ENCODE measurements at places on chromosomes 7 and 10. TPM values are rescaled to one million over a fixed set of nuclear protein-coding genes. Genes with fewer than 3 reads are reported as not detected.

DNA sequence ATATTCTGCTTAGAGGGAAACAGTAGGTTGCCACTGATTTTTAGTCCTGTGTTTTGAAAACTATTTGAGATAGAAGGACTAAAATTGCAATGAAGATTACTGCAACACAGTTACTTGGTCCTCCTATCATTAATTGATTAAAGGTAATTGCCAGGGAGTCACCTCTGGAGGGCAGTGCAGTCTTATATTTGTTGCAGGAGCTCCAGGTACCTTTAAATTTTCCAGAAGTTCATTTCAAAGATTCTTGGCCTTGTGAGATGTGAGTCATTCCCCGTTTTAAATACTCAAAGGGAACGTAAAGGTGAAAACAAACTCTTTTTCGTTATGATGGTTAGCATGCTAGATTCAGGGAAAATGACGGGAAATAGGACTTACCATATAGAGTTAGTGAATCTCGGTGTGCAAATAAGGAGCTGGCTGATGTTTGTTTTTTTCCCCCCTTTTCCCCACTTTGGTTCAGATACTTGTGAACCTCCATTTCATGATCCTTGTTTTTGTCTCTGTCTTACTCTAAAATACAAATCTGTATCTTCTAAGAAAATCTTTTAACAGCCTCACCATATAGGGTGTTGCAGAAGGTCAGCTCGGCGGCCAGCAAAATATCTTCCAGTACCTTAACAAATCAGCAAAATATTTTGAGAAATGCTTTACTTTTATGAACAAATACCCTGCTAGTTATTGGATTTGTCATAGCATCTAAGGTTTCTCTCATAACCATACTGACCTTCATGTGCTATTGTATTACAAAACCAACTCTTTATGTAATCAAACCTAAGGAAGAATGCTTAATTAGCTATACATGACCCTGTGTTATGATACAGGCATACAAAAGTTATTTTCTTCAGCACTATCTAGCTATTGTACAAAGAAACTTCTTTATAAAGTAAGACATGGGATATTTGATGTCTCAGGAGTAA lies 143.0 kb upstream of the HDAC9 start:
- H3K27me3 ChIP-seq, result peaks cover 4% of the 10 kb centered on the region
- H3K4me1 ChIP-seq, result peaks cover 9% of the 10 kb centered on the region
- no peak overlapping the region for H3K27ac ChIP-seq
- H3K4me3 ChIP-seq, result no peak overlapping the region

- DNase-seq, result no peak
- H3K27me3 ChIP-seq, result peaks cover 40% of the 10 kb centered on the region
- no peaks in the 10 kb centered on the region for H3K4me1 ChIP-seq
These were observed 81.9 kb upstream of the AUTS2 start for GRCh38 chr7:69516238-69516820.

- H3K27ac ChIP-seq, result no peak overlapping the region
- H3K4me3 ChIP-seq, result no peak overlapping the region
- H3K27me3 ChIP-seq, result no peaks in the 10 kb centered on the region
- no peaks in the 10 kb centered on the region for H3K4me1 ChIP-seq
- H3K36me3 ChIP-seq, result no peaks in the 10 kb centered on the region
- DNase-seq, result no peak
These were observed 446.9 kb downstream of the PTPRN2 start for GRCh38 chr7:158140538-158141220.

- no peaks in the 10 kb centered on the region for H3K4me1 ChIP-seq
- DNase-seq, result no peak
- H3K27ac ChIP-seq, result no peak overlapping the region
These were observed 454.5 kb upstream of the FZD8 start for GRCh38 chr10:36096576-36096975.

DNA sequence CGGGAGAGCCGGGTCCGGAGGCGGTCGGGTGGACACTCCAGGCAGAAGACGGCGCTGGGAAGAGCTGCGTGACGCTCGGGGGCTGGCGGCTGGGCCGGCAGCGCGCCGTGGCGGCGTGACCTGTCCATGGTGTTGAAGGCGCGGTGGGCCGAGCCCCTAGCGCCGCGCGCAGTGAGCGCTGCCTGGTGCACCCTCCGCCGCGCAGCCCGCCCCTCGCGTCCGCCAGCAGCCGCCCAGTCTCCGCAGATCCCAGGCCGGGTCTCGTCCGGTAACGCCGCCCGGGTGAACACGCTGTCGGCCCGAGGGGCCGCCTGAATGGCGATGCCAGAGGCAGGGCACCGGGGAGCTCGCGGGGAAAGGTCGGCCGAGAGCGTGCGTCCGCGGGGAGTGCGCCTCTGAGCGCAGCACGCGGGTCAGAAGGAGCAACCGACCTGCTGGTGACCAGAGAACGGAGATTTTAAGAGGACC lies 657 bp upstream of the TMEM178B start:
- peaks cover 32% of the 10 kb centered on the region for H3K4me1 ChIP-seq
- H3K4me3 ChIP-seq, result peak overlapping the region; percentile 77
- peaks cover 40% of the 10 kb centered on the region for H3K27me3 ChIP-seq
- H3K36me3 ChIP-seq, result no peaks in the 10 kb centered on the region
- peak; percentile 86 for DNase-seq

- no peaks in the 10 kb centered on the region for H3K27me3 ChIP-seq
- H3K4me3 ChIP-seq, result peak overlapping the region; percentile 98
- peak; percentile 87 for DNase-seq
- H3K4me1 ChIP-seq, result peaks cover 46% of the 10 kb centered on the region
These were observed 562 bp downstream of the GRK5 start for GRCh38 chr10:119207713-119208552.

GRCh38 chr10:7152982-7153381 lies 257.9 kb downstream of the SFMBT2 start:
- peaks cover 3% of the 10 kb centered on the region for H3K27me3 ChIP-seq
- H3K4me1 ChIP-seq, result no peaks in the 10 kb centered on the region
- no peaks in the 10 kb centered on the region for H3K36me3 ChIP-seq
- DNase-seq, result no peak
- no peak overlapping the region for H3K4me3 ChIP-seq

- no peak for DNase-seq
- peaks cover 7% of the 10 kb centered on the region for H3K27me3 ChIP-seq
- no peak overlapping the region for H3K27ac ChIP-seq
- no peaks in the 10 kb centered on the region for H3K36me3 ChIP-seq
- H3K4me1 ChIP-seq, result peaks cover 12% of the 10 kb centered on the region
- no peak overlapping the region for H3K4me3 ChIP-seq
These were observed 11.7 kb upstream of the EDRF1 start for GRCh38 chr10:125707541-125708468.

GRCh38 chr10:123007558-123008354 lies 839 bp downstream of the IKZF5 start:
- no peak for DNase-seq
- no peaks in the 10 kb centered on the region for H3K27me3 ChIP-seq
- H3K4me1 ChIP-seq, result peaks cover 26% of the 10 kb centered on the region
- H3K36me3 ChIP-seq, result no peaks in the 10 kb centered on the region

DNA sequence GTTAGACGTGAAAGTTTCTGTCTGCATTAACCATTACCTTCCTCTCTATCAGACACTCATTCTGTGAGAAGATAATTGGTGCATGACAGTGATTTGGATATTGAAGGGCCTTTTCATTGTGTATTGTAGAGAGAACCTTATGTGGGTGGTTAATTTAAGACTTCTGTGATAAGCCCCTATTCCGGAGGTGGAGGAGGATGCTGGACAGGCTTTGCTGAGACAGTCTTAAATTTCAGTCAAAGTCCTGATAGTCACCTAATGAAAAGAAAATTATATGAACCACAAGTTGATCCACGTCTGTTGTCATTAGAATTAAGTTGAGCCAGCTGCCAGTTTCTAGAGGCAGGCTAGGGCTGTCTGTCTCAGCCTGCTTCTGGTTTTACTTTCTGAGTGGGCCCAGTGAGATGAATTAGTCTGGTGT lies 62.9 kb downstream of the CELF2 start:
- no peak overlapping the region for H3K4me3 ChIP-seq
- DNase-seq, result no peak
- H3K27ac ChIP-seq, result no peak overlapping the region
- no peaks in the 10 kb centered on the region for H3K36me3 ChIP-seq

GRCh38 chr7:39532832-39533231 lies 33.4 kb upstream of the YAE1 start:
- H3K4me3 ChIP-seq, result no peak overlapping the region
- DNase-seq, result no peak
- H3K27ac ChIP-seq, result no peak overlapping the region
- peaks cover 42% of the 10 kb centered on the region for H3K27me3 ChIP-seq
- H3K4me1 ChIP-seq, result no peaks in the 10 kb centered on the region

DNA sequence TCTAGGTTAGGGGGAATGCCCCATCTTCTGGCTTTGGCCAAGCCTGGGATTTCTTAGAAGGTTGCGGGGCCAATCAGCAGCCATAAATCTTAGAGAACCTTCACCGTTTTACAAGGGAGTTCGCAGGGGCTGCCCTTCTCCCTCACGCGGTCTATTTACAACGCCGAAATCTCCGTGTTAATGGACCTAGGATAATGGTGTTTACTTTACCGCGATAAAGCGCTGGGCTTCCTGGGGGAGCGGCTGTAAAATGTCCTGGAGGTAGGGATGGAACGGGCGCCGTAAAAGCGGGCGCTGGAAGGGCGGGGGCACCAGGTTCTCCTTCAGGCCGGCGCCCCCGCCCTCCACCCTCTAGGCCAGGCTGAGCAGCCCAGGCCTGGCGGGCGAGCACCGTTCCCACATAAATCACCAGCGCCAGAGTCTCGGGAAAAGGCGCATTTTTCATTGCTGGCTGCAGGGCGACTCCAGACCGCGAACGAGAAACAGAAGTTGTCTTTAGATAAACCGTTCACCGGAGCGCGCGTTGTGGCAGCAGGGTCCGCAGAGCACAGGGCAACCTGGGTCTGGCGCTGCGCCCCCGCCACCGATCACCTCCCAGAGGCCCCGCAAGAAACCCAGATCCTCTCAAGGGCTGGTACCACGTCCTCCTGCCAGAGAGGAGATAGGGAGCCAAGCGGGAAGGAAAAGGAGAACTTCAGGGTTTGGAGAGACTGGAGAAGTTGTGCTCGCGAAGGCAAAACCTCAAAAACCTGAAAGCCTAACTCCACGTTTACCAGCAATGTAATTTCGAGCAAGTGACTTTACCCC lies 12.5 kb upstream of the NKX2-3 start:
- H3K4me1 ChIP-seq, result peaks cover 10% of the 10 kb centered on the region
- no peak overlapping the region for H3K4me3 ChIP-seq
- H3K36me3 ChIP-seq, result no peaks in the 10 kb centered on the region
- no peak overlapping the region for H3K27ac ChIP-seq
- no peak for DNase-seq

GRCh38 chr10:70052462-70053217 lies at the start of gene MACROH2A2:
TSS of gene MACROH2A2 (plus strand) at chr10:70052846. CDS start at chr10:70075659, 22,813 bp downstream.
- peaks cover 27% of the 10 kb centered on the region for H3K4me1 ChIP-seq
- H3K36me3 ChIP-seq, result no peaks in the 10 kb centered on the region
- H3K4me3 ChIP-seq, result peak within 1 kb of the TSS; percentile 86

GRCh38 chr7:128005117-128005516 lies 26.1 kb downstream of the LRRC4 start:
- no peak overlapping the region for H3K4me3 ChIP-seq
- no peaks in the 10 kb centered on the region for H3K4me1 ChIP-seq
- H3K36me3 ChIP-seq, result peaks cover 8% of the 10 kb centered on the region
- no peak overlapping the region for H3K27ac ChIP-seq
- DNase-seq, result no peak
- no peaks in the 10 kb centered on the region for H3K27me3 ChIP-seq

DNA sequence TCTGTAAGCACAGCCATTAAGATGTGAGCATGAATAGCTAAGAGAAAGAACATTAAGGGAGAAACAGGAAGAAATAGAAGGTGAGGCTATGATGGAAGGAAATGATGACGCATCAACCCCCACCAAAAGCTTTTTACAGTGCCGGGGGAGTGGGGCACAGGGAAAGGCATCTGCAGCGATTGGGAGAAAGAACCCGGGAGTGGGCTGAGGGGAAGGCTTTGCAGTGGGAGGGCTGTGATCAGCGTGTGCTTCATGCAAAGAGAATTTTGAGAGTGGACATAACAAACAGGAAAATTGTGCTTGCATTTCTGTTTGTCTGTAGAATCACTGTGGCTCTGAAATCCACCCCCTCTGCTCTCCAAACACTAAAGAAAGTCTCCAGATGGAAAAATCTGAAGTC lies 250.8 kb downstream of the KCNMA1 start:
- peak overlapping the region; percentile 83 for H3K27ac ChIP-seq
- H3K4me3 ChIP-seq, result peak overlapping the region; percentile 4
- no peak for DNase-seq
- peaks cover 60% of the 10 kb centered on the region for H3K4me1 ChIP-seq
- H3K36me3 ChIP-seq, result peaks cover 4% of the 10 kb centered on the region

Gene CFAP69
- 1.1 TPM for total RNA-seq

Gene GLRX3
- 58.7 TPM for total RNA-seq

Gene ZPBP
- total RNA-seq, result not detected

Gene NUP205
- 31.2 TPM for total RNA-seq

Gene CLDN4
- 0.50 TPM for total RNA-seq

Gene PRSS2
- not detected for total RNA-seq

Gene TUBB8
- not detected for total RNA-seq

Gene CAMK1D
- total RNA-seq, result 13.7 TPM

Measured in osteocyte (in vitro differentiated cells).